Upper lobe of right lung (tissue), 1 donor: ENCODE measurements at places on chromosomes 5 and 9.
A peak's percentile ranks its signal among the peaks of the same experiment; 100 is the strongest.

DNA sequence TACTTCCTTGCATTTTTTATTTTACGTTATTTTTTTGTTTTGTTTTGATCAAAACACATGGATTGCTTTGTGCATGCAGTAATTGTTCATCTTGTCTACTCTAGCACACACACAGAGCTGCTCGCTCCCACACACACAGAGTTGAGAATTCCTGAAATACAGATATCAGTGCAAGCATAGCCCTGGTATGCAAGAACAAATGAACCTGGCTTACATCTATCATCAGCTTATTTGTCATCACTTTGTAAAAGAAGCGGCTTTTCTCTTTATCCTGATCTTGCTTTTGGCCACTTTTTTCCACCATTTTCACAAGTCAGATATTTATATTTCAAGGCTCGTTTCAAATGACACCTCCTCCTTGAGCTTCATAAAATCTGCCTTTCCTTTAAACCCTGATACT lies 1435.7 kb downstream of the MAT2B start:
- H3K27me3 ChIP-seq, result no peaks in the 10 kb centered on the region
- H3K27ac ChIP-seq, result no peak overlapping the region
- DNase-seq, result no peak

- peaks cover 5% of the 10 kb centered on the region for H3K4me1 ChIP-seq
- no peaks in the 10 kb centered on the region for H3K27me3 ChIP-seq
- no peaks in the 10 kb centered on the region for H3K36me3 ChIP-seq
- no peak overlapping the region for H3K27ac ChIP-seq
- no peak for DNase-seq
These were observed 114.1 kb downstream of the PAM start for GRCh38 chr5:102869230-102869629.

DNA sequence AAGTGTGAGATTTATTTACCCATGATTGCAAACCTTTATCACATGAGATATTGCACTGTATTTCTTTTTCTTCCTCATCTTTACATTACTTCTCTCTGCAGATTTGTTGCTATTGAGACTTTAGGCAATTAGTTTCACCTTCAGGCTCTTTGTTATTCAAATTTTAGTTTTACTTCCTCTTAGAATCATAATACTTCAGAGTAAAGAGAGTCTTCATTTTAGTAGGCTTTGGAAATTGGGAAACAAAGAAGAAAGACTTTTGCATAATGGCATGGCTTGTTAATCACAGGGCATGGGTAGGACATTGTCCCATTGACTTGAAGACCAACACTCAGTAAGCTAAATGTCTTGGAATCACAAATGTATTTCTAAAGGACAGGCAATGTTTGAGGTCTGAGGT lies 1.2 kb upstream of the PCDHGA5 start:
- H3K27ac ChIP-seq, result no peak overlapping the region
- no peak for DNase-seq
- no peaks in the 10 kb centered on the region for H3K36me3 ChIP-seq
- peaks cover 36% of the 10 kb centered on the region for H3K27me3 ChIP-seq

GRCh38 chr9:34385561-34386230 lies 9.0 kb upstream of the MYORG start:
- no peak for DNase-seq
- H3K4me1 ChIP-seq, result peaks cover 4% of the 10 kb centered on the region
- peaks cover 3% of the 10 kb centered on the region for H3K27me3 ChIP-seq
- H3K36me3 ChIP-seq, result no peaks in the 10 kb centered on the region

GRCh38 chr5:119328753-119329602 lies 26.8 kb upstream of the TNFAIP8 start:
- peaks cover 4% of the 10 kb centered on the region for H3K4me1 ChIP-seq
- H3K27ac ChIP-seq, result peak overlapping the region; percentile 14
- H3K36me3 ChIP-seq, result no peaks in the 10 kb centered on the region
- no peak overlapping the region for H3K4me3 ChIP-seq
- no peak for DNase-seq

DNA sequence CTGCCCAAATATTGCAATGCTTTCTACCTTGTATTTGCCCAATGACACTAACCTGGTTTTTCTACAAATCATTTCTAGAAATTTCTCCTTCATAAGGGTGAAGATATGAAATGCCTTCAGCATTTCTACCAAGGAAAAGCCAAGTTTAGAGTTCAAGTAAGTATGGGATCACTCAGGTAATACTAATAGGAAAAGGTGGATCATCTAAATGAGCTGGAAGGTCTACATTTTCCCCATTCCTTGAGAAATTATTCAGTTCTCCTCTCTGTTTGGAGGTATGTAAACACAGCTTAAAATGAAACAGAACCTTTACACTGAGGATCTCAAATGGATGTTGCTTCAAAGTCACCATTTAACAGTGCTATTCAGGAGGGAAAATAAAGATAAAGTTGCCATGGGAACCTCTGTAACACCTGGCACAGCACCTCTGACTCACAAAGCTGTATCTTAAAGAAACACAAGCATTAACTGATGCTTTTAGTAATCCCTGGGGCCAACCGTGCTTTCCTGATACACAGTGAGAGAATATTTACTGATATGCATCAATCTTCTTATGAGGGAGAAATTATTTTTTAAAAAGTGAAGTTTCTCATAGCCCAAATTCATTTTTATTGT lies 161.3 kb downstream of the DRD1 start:
- peaks cover 6% of the 10 kb centered on the region for H3K27me3 ChIP-seq
- no peaks in the 10 kb centered on the region for H3K4me1 ChIP-seq
- no peak for DNase-seq
- H3K4me3 ChIP-seq, result no peak overlapping the region

- no peaks in the 10 kb centered on the region for H3K36me3 ChIP-seq
- no peaks in the 10 kb centered on the region for H3K4me1 ChIP-seq
- no peak for DNase-seq
- H3K27ac ChIP-seq, result no peak overlapping the region
These were observed 29.8 kb upstream of the GNE start for GRCh38 chr9:36288070-36288469.

DNA sequence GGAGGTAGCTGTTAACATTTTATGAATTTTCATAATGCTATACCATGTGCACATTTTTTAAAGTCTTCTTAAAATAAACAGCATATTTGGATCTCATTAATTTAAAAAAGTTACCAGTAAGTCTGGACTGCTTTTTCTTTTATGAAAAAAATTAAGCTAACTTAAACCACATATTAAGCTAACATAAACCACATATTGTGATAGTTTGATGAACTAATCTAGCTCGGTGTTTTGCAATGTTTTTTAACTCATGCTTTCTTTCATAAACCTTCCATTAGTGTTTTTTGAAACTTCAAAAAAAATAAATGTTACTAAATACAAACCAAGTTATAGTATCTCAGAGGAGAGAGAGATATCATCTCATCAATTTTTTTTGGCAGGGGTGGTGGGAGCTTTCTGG lies 26.5 kb downstream of the POLK start:
- H3K27ac ChIP-seq, result no peak overlapping the region
- H3K27me3 ChIP-seq, result no peaks in the 10 kb centered on the region
- no peaks in the 10 kb centered on the region for H3K36me3 ChIP-seq

- peaks cover 3% of the 10 kb centered on the region for H3K4me1 ChIP-seq
- H3K27ac ChIP-seq, result no peak overlapping the region
- peaks cover 3% of the 10 kb centered on the region for H3K27me3 ChIP-seq
- no peak for DNase-seq
- no peaks in the 10 kb centered on the region for H3K36me3 ChIP-seq
- H3K4me3 ChIP-seq, result no peak overlapping the region
These were observed 5.1 kb upstream of the FST start for GRCh38 chr5:53475320-53475719.

DNA sequence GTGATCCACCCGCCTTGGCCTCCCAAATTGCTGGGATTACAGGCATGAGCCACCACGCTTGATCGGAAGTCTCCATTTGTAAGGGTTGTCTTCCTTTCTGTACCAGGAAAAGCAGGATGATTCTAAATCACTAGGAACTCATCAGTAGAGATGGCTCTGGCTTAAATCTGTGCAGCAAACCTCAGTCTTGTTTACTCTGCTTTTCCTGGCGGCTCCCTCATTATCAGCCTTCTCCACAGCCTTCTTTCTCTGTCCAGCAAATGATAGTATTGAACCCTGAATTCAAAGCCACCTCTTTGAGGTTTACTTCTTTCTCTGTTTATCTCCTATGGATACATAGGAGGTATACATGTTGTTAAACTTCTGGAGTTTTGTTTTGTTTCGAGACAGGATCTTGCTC lies 43.0 kb upstream of the GNE start:
- H3K36me3 ChIP-seq, result no peaks in the 10 kb centered on the region
- no peaks in the 10 kb centered on the region for H3K27me3 ChIP-seq
- no peak for DNase-seq
- H3K4me3 ChIP-seq, result no peak overlapping the region
- H3K4me1 ChIP-seq, result no peaks in the 10 kb centered on the region

DNA sequence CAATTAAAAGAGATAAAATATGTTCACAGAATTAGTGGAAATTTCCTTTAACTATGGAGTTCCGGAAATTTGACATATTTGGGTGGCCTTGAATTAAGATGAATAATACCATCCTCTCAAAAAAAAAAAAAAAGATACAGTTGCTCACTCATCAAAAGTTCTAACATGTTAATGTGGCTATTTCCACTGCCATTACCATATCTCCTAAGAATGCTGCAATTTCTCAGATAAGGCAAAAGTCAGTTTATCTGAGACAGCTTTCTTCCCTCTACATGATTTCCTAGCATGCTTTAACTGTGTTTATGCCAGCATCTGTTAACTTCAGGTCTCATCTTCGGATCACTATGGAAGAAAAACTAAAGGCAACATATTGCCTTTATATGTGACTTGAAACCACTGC lies 2.6 kb downstream of the FASTKD3 start:
- H3K27ac ChIP-seq, result no peak overlapping the region
- no peak overlapping the region for H3K4me3 ChIP-seq
- H3K27me3 ChIP-seq, result no peaks in the 10 kb centered on the region
- peaks cover 36% of the 10 kb centered on the region for H3K36me3 ChIP-seq

GRCh38 chr5:87015901-87016300 lies 251.8 kb upstream of the RASA1 start:
- no peak overlapping the region for H3K4me3 ChIP-seq
- peaks cover 13% of the 10 kb centered on the region for H3K4me1 ChIP-seq
- no peaks in the 10 kb centered on the region for H3K27me3 ChIP-seq
- H3K36me3 ChIP-seq, result no peaks in the 10 kb centered on the region
- DNase-seq, result no peak

GRCh38 chr9:99978221-99978620 lies 71.8 kb downstream of the STX17 start:
- H3K27me3 ChIP-seq, result no peaks in the 10 kb centered on the region
- no peak for DNase-seq
- no peak overlapping the region for H3K27ac ChIP-seq
- peaks cover 17% of the 10 kb centered on the region for H3K36me3 ChIP-seq
- H3K4me1 ChIP-seq, result no peaks in the 10 kb centered on the region

- no peak for DNase-seq
- no peaks in the 10 kb centered on the region for H3K36me3 ChIP-seq
- no peak overlapping the region for H3K27ac ChIP-seq
- peaks cover 15% of the 10 kb centered on the region for H3K4me1 ChIP-seq
These were observed 10.2 kb upstream of the IL12B start for GRCh38 chr5:159340511-159340910.

GRCh38 chr9:122314165-122314564 lies 49.5 kb downstream of the MRRF start:
- no peak overlapping the region for H3K4me3 ChIP-seq
- DNase-seq, result no peak
- no peak overlapping the region for H3K27ac ChIP-seq
- no peaks in the 10 kb centered on the region for H3K27me3 ChIP-seq
- peaks cover 50% of the 10 kb centered on the region for H3K36me3 ChIP-seq

- no peak overlapping the region for H3K4me3 ChIP-seq
- peaks cover 62% of the 10 kb centered on the region for H3K4me1 ChIP-seq
- no peaks in the 10 kb centered on the region for H3K36me3 ChIP-seq
- H3K27me3 ChIP-seq, result no peaks in the 10 kb centered on the region
- H3K27ac ChIP-seq, result peak overlapping the region; percentile 72
These were observed 73.1 kb downstream of the RAPGEF1 start for GRCh38 chr9:131666774-131667173.

GRCh38 chr5:72618708-72619107 lies 111.5 kb upstream of the ZNF366 start:
- no peak overlapping the region for H3K4me3 ChIP-seq
- DNase-seq, result no peak
- no peak overlapping the region for H3K27ac ChIP-seq
- H3K4me1 ChIP-seq, result no peaks in the 10 kb centered on the region
- H3K27me3 ChIP-seq, result no peaks in the 10 kb centered on the region

GRCh38 chr5:107529618-107530017 lies 141.1 kb downstream of the EFNA5 start:
- no peak overlapping the region for H3K4me3 ChIP-seq
- DNase-seq, result no peak
- H3K27me3 ChIP-seq, result no peaks in the 10 kb centered on the region
- no peak overlapping the region for H3K27ac ChIP-seq

GRCh38 chr9:136351252-136351800 lies 12.2 kb downstream of the DNLZ start:
- DNase-seq, result no peak
- H3K36me3 ChIP-seq, result peaks cover 1% of the 10 kb centered on the region
- no peak overlapping the region for H3K27ac ChIP-seq
- H3K4me3 ChIP-seq, result no peak overlapping the region
- peaks cover 3% of the 10 kb centered on the region for H3K4me1 ChIP-seq
- no peaks in the 10 kb centered on the region for H3K27me3 ChIP-seq

- no peak for DNase-seq
- H3K27me3 ChIP-seq, result no peaks in the 10 kb centered on the region
These were observed 515.7 kb upstream of the RORB start for GRCh38 chr9:73981405-73981804.

DNA sequence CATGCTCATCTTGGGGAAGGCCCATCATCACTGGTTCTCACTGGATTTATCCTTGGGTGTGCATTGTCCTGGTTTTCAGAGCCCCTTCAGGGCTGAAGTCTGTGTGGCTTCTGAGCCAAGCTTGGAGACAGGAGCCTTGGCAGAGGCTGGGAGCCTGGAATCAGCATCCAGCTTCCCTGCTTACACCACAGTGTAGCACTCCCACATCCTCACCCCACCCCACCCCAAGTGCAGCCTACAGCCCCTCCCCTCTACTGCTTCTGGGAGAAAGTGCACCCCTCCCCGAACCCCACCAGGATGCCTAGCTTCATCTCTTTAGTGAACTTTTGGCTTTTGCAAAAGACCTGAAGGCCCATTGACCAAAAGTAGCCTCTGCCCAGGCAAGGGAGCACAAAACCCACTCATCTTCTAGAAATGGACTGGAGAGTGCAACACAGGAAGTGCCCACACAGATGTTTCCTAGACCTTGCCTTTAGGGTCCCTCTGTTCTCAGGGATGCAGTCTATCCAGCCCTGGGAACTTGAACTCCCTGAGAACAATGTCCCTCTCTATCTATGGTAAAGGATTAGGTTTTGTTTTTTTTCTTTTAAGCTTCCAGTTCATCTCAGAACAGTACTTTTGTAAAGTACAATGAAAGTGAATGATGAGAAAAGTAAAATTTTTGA lies 189.7 kb downstream of the PALM2AKAP2 start:
- H3K36me3 ChIP-seq, result no peaks in the 10 kb centered on the region
- H3K4me3 ChIP-seq, result no peak overlapping the region
- DNase-seq, result no peak
- no peaks in the 10 kb centered on the region for H3K27me3 ChIP-seq
- H3K27ac ChIP-seq, result peak overlapping the region; percentile 49
